Temporal lobe (tissue), 4 donors: ENCODE measurements at places on chromosomes 5 and 9. TPM values are rescaled to one million over a fixed set of nuclear protein-coding genes. Genes with fewer than 3 reads are reported as not detected.

LAMC3 gene
- total RNA-seq, result 2.7 TPM

CPLANE1 gene
- total RNA-seq, result 68.4 TPM

ATP10B gene
- 3.9 TPM for total RNA-seq

APBA1 gene
- total RNA-seq, result 34.2 TPM

AK8 gene
- 0.49 TPM for total RNA-seq

IFNA2 gene
- not detected for total RNA-seq

CCNJL gene
- 2.2 TPM for total RNA-seq

PSMD5 gene
- total RNA-seq, result 22.9 TPM

PCDHA1 gene
- 6.6 TPM for total RNA-seq

CSF2 gene
- total RNA-seq, result not detected

DNAI1 gene
- 0.25 TPM for total RNA-seq

CCL28 gene
- 0.49 TPM for total RNA-seq

SOWAHA gene
- total RNA-seq, result 4.7 TPM

SLC34A1 gene
- total RNA-seq, result not detected

TRIM36 gene
- 79.2 TPM for total RNA-seq

SLC36A2 gene
- not detected for total RNA-seq
